Ovary (tissue), 10 donors: ENCODE measurements at places on chromosomes 3 and 15. TPM values are rescaled to one million over a fixed set of nuclear protein-coding genes. Genes with fewer than 3 reads are reported as not detected.

CDCP1 gene
- total RNA-seq, result 0.30 TPM

TRH gene
- total RNA-seq, result 1.3 TPM

SEMA3F gene
- total RNA-seq, result 7.2 TPM

EXD1 gene
- not detected for total RNA-seq

BTLA gene
- total RNA-seq, result 0.48 TPM

MYRIP gene
- total RNA-seq, result 4.9 TPM

HRG gene
- not detected for total RNA-seq

NR2F2 gene
- total RNA-seq, result 424 TPM

TERC gene
- 4.5 TPM for total RNA-seq

DPPA2 gene
- total RNA-seq, result not detected

LSAMP gene
- total RNA-seq, result 6.9 TPM

STXBP5L gene
- total RNA-seq, result 29.0 TPM

GP5 gene
- 1.1 TPM for total RNA-seq

WDR72 gene
- total RNA-seq, result 2.6 TPM

GOLGA8Q gene
- 2.1 TPM for total RNA-seq

EAF2 gene
- total RNA-seq, result 1.7 TPM

ROPN1 gene
- total RNA-seq, result not detected

DUOXA2 gene
- total RNA-seq, result not detected

PPM1M gene
- 16.4 TPM for total RNA-seq

STRIT1 gene
- total RNA-seq, result not detected

THUMPD3 gene
- 11.9 TPM for total RNA-seq

SECISBP2L gene
- total RNA-seq, result 44.7 TPM

DAZL gene
- total RNA-seq, result not detected

ISL2 gene
- not detected for total RNA-seq

SYNPR gene
- not detected for total RNA-seq

DGKG gene
- total RNA-seq, result 2.1 TPM

TRMT10C gene
- 18.3 TPM for total RNA-seq

RASGRP1 gene
- total RNA-seq, result 0.72 TPM

SATB1 gene
- 20.4 TPM for total RNA-seq
